Panc1 (cell line): ENCODE measurements at places on chromosomes 7 and 10. TPM values are rescaled to one million over a fixed set of nuclear protein-coding genes. Genes with fewer than 3 reads are reported as not detected.

The CCDC7 gene
- total RNA-seq = 6.0 TPM

The PLEKHS1 gene
- total RNA-seq = 0.21 TPM

The CELF2 gene
- 0.44 TPM for total RNA-seq

The TMEM184A gene
- total RNA-seq = 9.2 TPM

GRCh38 chr7:134548877-134549276 is at the start of gene AKR1B15:
AKR1B15 (plus strand) TSS chr7:134549110; CDS start chr7:134564620, 15,510 bp downstream.
- H3K36me3 ChIP-seq = no peaks in the 10 kb centered on the region
- H3K27me3 ChIP-seq = peaks cover 7% of the 10 kb centered on the region
- H3K4me3 ChIP-seq = no peak within 1 kb of the TSS
- no peaks in the 10 kb centered on the region for H3K4me1 ChIP-seq
- H3K27ac ChIP-seq = no peak within 1 kb of the TSS
- no peak for DNase-seq

DNA sequence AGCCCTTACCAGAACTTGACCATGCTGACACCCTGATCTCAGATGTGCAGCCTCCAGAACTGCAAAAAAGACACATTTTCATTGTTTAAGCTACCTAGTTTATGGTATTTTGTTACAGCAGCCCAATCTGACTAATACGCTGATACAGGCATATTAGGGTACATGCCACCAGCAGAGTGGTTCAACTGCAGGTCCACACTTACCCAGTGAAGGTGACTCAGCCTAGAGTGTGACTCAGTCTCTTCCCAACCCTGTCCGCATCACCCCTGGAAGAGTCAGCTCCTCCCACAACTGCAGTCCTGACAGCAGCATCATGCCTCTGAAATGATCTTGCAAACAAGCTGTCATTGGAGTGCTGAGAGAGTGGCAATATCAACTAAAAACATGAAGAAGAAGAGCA is 30.8 kb upstream of the GOT1 start:
- no peak overlapping the region for H3K27ac ChIP-seq
- peaks cover 4% of the 10 kb centered on the region; the same call in 1 of the 2 replicates for H3K27me3 ChIP-seq
- no peaks in the 10 kb centered on the region for H3K36me3 ChIP-seq
- H3K4me1 ChIP-seq = no peaks in the 10 kb centered on the region
- no peak for DNase-seq
- H3K4me3 ChIP-seq = no peak overlapping the region

- no peaks in the 10 kb centered on the region for H3K4me1 ChIP-seq
- no peak overlapping the region for H3K4me3 ChIP-seq
- no peaks in the 10 kb centered on the region for H3K36me3 ChIP-seq
- DNase-seq = no peak
- no peaks in the 10 kb centered on the region for H3K27me3 ChIP-seq
These were observed 99.0 kb downstream of the AOAH start for GRCh38 chr7:36625247-36625646.

DNA sequence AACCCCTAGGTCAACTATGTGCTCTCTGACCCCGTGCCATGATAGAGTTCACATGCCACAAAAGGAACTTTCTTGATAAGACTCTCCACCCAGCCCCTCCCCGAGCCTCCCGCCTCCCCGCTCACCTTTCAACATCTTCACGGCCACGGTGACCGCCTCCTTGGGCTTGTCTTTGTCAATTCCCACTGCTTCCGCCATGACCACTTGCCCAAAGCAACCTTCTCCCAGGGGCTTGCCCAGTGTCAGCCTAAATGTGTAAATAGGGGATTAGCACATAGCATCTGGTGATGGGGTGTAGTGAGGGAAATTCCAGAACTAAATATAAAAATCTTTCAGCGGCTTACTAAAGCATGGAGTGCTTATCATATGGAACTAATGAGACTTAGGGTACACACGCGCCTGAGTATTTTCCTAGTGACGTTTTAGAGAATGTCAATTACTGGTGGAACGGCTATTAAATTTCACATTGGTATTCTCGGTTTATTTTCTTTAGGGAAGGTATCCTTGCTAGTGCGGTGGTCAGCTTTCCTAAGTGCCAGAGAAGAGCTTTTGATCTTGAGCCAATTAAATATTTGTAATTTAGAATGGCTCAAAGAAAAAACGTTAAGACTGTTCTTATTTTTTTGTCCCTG is 97.4 kb downstream of the FGFR2 start:
- H3K36me3 ChIP-seq = no peaks in the 10 kb centered on the region
- DNase-seq = no peak
- no peak overlapping the region for H3K27ac ChIP-seq
- no peak overlapping the region for H3K4me3 ChIP-seq

DNA sequence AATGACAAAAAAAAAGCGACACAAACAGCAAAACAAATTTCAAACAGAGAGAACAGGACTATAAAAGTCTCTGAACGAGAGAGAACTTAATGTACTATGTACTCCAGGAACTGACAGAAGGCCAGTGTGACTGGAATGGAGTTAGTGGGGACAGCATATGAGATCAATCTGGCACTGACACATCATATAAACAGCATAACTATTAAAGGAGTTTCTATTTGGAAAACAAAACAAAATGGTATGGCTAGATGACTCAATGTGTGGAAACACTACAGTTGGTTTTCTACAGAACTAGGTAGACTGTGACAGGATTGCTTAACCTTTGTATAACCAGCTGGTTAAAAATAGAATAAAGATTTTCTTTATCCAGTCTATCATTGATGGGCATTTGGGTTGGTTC is 232.9 kb upstream of the KAT6B start:
- peaks cover 5% of the 10 kb centered on the region; the same call in 1 of the 2 replicates for H3K36me3 ChIP-seq
- H3K27ac ChIP-seq = no peak overlapping the region
- no peaks in the 10 kb centered on the region for H3K4me1 ChIP-seq
- peak; percentile 8 for DNase-seq

DNA sequence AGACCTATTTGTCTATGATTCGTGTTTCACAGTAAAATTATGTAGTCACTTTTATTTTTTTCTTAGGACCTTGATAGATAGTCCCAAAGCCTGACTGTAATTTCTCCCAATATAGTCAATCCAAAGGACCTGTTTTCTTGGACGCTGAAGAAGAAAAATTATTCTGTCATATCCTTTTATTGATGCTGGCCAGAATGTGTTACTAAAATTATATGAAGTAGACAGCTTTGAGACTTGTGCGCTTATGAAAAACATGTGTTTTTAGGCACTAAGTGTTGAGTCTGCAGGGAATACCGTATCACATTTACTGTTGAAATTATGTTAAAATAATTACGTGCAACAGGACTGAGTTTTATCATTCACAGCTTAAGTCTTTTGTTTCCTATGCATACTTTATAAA is 17.9 kb downstream of the TES start:
- DNase-seq = no peak
- no peak overlapping the region for H3K4me3 ChIP-seq
- H3K4me1 ChIP-seq = peaks cover 73% of the 10 kb centered on the region
- H3K27ac ChIP-seq = no peak overlapping the region
- no peaks in the 10 kb centered on the region for H3K27me3 ChIP-seq
- no peaks in the 10 kb centered on the region for H3K36me3 ChIP-seq

GRCh38 chr7:44073664-44074348 is 8.4 kb upstream of the PGAM2 start:
- no peaks in the 10 kb centered on the region; the same call in 1 of the 2 replicates for H3K36me3 ChIP-seq
- H3K27ac ChIP-seq = no peak overlapping the region
- H3K4me3 ChIP-seq = no peak overlapping the region
- no peaks in the 10 kb centered on the region for H3K27me3 ChIP-seq
